ENCODE measurements at places on chromosomes 1 and 21.
A peak's percentile ranks its signal among the peaks of the same experiment; 100 is the strongest.

- DNase-seq: no peak
These were observed 540 bp downstream of the BCAN start for GRCh38 chr1:156642265-156643048.

DNA sequence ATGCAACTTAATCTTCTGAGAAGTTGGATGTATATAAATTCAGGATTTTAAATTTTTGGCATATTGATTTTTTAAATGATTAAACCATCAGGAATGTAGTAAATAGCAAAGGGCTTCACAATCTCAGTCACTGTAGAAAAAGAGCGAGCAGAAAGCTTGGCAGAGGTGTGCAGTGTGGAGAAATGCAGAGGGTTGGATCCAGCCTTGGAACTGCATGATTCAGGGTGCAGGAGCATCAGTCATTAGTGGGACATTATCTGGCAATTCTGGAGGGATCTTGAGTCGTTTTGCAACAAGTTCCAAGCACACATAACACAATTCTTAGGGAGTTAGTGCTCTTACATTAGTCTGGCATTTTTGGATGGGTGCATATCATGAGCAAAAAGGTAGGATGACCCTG is 267.9 kb downstream of the PLA2G4A start:
- no peak for DNase-seq

DNA sequence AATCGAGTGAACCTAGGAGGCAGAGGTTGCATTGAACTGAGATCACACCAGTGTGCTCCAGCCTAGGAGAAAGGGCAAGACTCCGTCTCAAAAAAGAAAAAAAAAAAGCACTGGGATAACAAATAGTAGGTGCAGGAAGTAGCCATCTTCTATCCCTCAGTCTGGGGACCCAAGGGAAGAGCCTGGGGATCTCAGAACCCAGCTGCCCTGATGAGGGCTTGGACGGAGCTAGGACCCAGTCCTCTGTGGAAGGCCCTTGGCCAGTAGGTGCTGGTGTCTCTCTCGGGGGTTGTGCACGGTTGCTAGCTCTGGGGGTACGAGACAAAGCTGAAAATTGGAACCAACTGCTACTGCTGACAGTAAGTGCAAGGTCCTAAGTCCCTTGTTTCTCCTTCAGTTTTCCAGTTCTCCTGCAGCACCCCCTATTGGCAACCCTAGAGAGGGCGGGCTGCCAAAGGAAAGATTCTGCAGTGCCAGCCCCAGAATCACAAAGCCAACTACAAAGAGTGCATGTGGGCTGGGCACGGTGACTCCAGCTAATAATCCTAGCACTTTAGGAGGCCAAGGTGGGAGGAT is 57.6 kb upstream of the KIF1B start:
- peak; percentile 41 for DNase-seq

DNA sequence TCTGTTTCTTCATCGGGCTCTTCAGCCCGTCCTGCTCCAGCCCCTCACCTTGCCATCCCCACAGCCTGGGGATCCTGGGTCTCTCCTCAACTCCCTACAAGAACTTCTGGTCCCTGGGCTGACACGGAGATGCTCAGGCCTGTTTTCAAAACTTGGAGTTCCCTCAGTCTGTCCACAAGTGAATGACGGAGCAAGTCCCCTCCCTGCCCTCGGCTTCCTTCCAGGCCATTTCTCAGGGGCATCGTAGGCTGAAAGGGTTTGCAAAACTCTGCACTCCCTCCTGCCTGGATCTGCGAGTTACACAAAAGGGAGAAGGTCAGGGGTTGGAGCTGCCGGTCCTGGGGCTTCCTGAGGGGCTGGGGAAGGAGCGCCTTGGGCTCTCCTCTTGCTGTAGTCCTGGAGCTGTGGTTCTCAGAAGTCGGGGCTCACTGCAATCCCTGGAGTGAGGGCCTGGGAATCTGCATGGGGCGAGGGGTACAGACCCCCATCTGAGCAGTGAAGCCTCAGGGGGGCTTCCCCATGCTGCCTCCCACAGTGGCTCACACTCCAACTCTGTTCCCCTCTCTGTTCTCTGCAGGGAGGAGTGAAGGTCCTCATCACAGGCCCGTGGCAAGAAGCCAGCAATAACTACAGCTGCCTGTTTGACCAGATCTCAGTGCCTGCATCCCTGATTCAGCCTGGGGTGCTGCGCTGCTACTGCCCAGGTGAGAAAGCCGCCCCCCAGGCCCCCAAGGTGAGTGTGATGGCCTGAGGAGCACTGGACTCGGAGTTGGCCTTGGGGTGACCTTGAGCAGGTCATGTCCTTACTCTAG is 100.6 kb upstream of the VAMP3 start:
- no peak for DNase-seq

- peak; percentile 72 for DNase-seq
These were observed 38.8 kb downstream of the VPS45 start for GRCh38 chr1:150106341-150106740.

DNA sequence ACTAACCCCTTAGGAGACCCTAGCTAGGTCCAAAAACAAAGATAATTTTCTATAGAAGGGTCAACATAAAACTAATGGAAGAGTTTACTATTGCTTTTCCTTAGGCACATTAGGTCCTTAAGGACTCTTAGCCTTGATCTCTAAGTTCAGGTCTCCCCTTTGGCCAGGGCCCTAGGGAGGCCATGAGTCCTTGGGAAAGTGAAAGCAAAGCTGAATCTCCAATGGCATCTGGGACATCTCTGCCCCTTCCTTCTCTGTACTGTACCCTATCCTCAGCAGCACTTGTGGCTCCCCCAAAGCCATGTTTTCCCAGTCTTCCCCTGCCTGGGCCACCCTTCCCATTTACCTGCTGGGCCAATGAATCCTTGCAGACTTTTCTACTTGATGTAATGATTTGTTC is 14.3 kb downstream of the IER5 start:
- no peak for DNase-seq

- DNase-seq: no peak
These were observed 14.6 kb downstream of the FOXD2 start for GRCh38 chr1:47452426-47452825.

Data from CD4-positive, alpha-beta memory T cell (primary cell).